ENCODE measurements at places on chromosomes 11 and 22. TPM values are rescaled to one million over a fixed set of nuclear protein-coding genes. Genes with fewer than 3 reads are reported as not detected.

DNA sequence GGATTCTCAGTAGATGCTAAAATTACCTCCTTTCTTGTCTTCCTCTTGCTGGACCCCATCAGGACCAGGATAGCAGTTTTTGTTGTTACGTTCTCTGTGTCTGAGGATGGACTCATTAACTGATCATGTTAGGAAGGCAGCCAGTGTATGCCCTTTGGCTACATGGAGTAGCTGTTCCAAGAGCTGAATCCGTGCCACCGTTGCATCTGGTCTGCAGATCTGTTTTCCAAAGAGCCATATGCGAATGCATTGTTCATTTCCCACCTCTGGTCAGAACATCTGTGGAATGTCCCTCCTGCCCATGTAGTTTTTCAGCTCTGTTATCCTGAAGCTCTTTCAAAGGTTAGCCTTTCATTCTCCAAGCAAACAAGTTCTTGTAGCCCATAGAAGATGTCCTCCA lies 188.4 kb downstream of the SPON1 start:
- DNase-seq, result no peak

DNA sequence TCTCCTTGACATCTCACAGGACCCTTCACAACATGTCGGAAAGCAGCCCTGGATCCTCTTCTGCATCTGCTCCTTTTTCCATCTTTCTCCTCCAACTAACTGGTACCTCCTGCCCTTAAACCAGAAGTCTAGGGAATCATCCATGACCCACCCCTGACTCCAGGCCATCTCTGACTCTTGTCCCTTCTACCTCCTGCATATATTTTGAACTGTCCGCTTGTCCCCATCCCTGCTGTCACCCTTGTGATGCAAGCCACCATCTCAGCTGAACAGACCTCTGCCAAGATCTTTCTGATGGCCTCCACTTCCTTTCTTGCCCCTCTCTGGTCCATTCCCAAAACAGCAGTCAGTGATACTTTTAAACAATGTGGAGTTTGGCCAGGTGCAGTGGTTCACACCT lies 7.0 kb downstream of the RIBC2 start:
- no peak for DNase-seq

DNA sequence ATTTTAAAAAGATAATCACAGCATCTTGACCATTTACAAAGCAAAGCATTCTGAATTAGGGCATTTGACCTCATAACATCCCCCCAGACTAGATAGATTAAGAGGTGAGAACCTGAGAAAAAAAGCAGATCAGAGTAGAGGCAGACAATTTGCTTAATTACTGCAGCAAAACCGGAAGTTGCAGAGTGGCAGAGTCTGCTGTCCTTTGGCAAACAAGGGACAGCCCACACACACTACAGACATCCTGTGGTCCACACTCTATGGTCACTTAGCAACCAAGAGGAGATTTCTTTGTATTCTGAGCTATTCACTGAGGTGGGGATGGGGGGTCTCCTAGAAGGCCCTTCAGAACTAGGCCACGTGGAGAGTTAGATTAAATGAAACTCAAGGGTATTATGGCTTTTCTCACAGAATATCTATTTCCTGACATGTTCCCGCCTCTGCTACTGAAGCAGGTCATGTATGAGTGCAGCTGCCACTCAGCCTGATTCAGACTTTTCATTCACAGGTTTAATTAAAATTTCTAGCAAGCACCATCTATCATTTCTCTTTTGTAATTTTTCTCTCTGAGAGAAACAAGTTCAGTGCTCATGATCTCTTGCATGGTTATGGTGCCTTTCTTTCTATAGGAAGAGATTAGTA lies 48.5 kb downstream of the SVIP start:
- no peak for DNase-seq

DNA sequence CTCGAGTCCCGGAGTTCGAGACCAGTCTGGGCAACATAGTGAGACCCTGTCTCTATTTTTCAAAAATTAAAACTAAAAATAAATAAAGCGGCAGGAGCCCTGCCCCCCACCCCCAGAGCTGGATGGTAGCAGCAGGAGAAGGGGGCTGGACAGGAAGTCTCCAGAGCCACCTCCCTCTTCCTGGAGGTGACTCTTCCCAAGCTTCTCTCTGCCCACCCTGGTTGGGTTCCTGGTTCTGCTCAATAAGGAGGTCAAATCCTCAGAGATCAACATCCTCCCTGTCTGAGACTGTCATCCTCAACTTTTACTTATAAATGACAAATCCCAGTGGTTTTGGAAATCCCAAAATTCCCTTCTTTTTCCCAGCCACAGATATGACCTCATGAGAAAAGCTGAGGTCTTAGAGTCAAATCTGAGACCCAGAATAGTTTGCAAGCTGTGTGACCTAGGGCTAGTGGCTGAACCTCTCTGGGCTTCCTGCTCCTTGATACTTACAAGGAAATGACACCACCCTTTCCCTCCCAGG lies 987 bp downstream of the C1QTNF6 start:
- no peak for DNase-seq

- no peak for DNase-seq
Measured at GRCh38 chr22:44869196-44869595, 116.8 kb downstream of the ARHGAP8 start.

- no peak for DNase-seq
Measured at GRCh38 chr22:41876275-41876674, 38.6 kb downstream of the SHISA8 start.

DNA sequence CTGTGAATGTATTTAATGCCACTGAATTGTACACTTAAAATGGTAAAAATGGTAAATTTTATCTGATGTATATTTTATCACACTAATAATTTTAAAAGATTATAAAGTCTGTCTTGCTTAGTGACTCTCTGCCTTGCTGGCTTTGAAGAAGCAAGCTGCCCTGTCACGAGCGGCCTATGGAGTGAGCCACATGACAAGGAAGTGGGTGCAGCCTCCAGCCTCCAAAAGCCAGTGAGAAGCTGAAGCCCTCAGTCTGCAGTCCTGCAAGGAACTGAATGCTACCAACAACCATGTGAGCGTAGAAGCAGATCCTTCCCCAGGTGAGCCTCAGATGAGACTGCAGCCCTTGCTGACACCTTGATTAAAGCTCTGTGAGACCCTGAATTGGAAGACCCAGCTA lies 20.0 kb downstream of the C11orf24 start:
- no peak for DNase-seq

DNA sequence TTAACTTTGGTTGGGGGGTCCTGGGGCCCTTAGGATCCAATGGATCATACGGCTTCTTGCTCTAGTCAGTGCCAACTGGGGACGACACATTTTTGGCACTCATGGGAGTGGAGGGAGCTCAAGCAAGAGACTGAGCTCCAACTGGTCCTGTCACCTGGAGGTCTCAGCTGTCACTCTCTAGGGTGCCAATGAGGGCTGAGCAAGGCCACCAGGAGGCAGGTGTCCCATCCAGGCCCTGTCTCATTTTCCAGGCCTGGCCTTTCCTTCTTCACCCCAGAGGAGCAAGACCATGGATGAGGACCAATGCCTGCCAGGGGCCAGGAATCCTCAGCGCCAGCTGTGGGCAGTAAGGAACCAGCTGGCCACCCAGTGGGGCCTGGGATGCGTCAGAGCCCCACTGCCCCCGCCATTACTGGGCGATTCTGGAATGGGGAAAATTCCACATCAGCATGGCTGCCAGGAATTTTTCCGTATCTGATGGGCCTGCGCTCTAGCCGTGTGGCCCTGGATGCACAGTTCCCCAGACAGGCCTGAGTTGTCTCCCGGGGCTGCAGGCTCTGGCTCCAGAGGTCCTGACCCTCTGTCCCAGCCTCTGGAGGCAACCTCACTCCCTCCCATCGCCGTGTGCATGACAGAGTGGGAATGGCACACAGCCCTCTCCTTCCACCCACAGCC lies 669 bp upstream of the GAL3ST1 start:
- no peak for DNase-seq

DNA sequence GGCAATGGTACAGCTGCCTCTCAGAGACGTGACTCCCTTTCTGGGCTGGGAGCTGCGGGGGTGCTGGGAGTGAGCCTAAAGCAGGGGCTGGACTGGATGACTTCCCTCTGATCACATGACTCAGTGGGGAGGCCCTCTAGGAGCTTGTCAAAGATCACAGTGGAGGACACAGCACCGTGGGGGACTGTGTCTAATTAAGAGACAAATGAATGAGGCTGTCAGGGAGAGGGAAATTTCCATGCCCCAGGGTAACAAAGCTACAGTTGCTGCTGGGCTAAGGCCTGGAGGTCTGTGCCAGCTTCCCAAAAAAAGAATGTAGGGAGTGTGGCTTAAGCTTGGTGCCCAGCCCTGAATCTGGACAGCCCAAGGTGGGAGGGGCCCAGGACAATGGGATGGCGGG lies 262.8 kb upstream of the PLET1 start:
- no peak for DNase-seq

DNA sequence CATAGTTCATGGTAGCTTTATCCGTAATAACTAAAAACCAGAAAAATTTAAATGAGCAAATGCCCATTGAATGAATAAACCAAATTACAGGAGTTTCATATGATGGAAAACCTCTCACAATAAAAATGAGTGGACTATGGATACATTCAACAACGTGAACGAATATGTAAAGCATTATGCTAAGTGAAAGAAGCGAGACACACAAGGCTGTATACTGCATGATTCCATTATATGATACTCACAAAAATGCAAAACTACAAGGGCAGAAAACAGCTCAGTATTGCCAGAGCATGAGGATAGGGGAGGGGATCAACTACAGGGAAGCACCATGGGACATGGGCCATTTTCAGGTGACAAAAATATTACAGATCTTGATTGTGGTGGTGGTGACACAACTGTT lies 22.2 kb downstream of the DDI1 start:
- DNase-seq, result no peak

DNA sequence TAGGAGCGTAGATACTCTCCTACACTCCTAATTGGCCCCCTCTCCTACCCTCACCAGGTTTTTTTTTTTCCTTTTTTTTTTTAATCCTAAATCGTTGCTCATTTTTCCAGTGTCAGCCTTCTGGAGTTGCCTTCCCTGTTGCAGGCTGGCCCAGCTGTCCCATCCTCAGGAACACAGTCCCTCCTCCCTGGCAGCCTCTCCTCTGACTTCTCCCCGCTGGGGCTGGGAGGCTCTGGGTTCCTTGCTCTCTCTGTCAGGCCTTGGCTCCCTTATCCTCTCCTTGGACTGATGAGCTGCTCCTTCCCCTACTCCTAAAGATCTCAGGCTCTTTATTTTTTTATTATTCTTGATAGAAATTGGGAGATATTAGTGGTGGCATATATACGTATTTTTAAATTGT lies 62.2 kb downstream of the PKNOX2 start:
- DNase-seq, result no peak

DNA sequence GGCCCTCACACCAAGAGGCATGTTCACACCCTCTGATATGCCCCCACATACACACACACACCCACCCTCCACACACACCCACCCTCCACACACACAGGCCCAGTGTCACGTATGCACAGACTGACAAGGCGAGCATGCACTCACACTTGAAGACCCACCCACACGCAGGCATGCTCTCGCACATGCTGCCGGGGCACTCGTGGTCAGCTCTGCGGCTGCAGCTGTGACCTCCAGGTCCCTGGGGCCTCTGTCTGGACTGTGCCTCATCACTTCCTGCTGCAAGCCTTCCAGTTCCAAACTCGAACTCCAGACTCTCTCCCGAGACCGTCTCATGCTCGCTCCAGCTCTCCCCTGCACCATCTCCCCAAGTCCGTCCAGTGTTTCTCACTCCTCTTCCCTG lies 9.5 kb downstream of the DCHS1 start:
- no peak for DNase-seq

- no peak for DNase-seq
Measured at GRCh38 chr11:102577182-102577581, 46.6 kb upstream of the MMP7 start.

DNA sequence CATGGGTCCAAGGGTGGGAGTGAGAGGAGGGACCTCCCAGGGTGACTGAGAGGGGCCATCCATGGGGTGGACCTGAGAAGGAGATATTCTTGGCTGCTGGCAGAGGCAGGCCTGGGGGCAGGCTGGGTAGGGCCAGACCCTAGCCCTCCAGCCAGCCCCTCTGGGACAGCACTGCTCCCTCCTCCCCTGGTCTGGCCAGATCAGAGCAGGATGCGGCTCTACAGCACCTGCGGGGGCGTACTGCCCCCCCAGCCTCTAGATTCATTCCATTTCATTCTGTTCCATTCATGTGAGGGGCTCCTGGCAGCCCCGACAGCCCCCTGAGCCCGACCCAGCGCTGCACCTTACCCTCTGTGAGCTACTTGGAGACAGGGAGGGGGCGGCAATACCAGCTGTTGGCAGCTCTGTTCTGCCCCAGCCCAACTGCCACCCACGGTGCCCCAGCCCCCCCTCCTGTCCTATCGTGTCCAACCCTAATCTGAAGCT lies 34.3 kb upstream of the MYRF start:
- no peak for DNase-seq

GRCh38 chr11:69000831-69001242 lies 12.2 kb downstream of the MRGPRF start:
- DNase-seq, result no peak

- DNase-seq, result no peak
Measured at GRCh38 chr11:70212227-70212811, 9.2 kb downstream of the FADD start.

GRCh38 chr22:21921184-21921721 lies 31.4 kb downstream of the PPM1F start:
- DNase-seq, result no peak

- DNase-seq, result no peak
Measured at GRCh38 chr22:36413022-36413775, 25.4 kb upstream of the MYH9 start.

DNA sequence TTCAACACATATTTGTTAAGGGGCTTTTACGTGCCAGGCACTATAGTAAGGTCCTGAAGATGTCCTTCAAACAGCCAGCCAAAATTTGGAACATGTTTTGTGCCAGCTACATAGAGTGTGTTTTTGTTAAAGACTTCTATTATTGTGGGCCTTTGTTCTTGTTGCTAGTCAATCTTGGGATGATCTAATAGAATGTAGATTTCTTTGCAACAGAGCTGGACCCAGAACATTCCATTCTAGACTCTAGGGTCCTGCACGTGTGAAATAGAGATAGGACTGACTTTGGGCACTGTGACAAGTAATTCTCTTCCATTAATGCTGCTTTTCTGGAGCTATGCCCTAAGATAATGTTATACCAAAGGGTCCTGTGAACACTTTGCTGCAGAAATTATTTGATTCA lies 16.9 kb upstream of the IPO7 start:
- no peak for DNase-seq

- DNase-seq, result no peak
Measured at GRCh38 chr11:17498058-17498457, 21.4 kb upstream of the ABCC8 start.

DNA sequence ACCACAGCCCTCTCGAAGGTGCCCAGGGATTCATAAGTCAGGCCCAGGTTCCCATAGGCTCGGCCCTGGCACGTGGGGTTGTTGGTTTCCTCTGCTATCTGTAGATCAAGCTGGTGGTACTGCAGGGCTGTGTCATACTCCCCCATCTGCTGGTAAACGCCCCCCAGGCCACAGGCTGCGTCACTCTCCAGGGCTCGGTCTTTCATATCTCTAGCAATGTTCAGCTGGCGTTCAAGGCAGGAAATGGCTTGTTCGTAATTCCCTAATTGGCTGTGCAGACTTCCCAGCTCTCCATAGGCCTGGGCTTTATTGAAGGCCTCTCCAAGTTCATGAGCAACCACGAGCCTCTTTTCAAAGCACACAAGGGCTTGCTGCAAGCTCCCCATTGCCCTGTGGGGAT lies 186.4 kb upstream of the PITPNB start:
- no peak for DNase-seq

Gene CD3D
- polyA plus RNA-seq, result 0.44 TPM

Gene IL17REL
- 0.03 TPM for polyA plus RNA-seq

Gene APLNR
- polyA plus RNA-seq, result 111 TPM

Gene ZDHHC5
- 54.9 TPM for polyA plus RNA-seq

Gene RIMBP3B
- not detected for polyA plus RNA-seq

Gene PARVA
- polyA plus RNA-seq, result 106 TPM

Gene OR51E2
- 0.64 TPM for polyA plus RNA-seq

Gene RFPL3
- polyA plus RNA-seq, result not detected

Gene CTTN
- polyA plus RNA-seq, result 175 TPM

Gene IL18
- polyA plus RNA-seq, result 11.2 TPM

Gene ACTN3
- polyA plus RNA-seq, result 0.53 TPM
